ENCODE measurements at places on chromosomes 12 and 14.

DNA sequence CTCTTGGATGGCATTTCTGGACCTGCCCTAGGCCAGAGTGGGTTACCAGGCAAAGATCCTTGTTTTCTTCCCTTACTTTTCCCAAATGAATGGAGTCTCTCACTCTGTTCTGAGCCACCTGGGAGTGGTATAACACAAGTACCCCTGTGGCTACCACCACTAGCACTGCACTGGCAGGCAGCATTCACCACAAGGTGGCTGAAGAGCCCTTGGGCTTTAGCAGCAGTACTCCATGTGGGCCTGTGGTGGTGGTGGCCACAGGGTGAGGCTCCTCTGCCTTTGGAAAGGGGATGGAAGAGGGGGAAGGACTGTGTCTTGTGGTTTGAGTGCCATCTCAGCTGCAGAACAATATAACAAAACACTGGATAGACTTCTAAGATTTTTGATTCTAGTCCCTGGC is 38.1 kb upstream of the LMNTD1 start:
- no peak for DNase-seq

DNA sequence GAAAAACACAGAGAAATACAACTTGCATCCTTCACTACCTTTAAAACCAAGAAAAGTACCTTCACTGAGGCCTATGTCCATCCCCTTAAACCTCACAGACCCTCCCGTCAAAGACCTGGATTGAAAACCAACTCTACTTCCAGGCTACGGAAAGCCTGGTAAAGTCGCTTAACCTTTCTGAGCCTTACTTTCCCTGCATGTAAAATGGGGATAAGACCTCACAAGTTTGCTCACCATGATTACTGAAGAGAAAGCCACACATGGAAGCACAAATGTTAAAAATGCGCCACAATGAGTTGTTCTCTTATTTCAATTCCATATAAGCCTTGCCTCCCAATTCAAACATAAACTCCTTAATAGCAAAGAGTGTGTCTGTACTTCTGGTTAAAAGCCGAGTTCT is 8.4 kb downstream of the ACTN1 start:
- DNase-seq = no peak

- DNase-seq = no peak
Observed at GRCh38 chr12:81329085-81329484, 251.2 kb downstream of the ACSS3 start.

DNA sequence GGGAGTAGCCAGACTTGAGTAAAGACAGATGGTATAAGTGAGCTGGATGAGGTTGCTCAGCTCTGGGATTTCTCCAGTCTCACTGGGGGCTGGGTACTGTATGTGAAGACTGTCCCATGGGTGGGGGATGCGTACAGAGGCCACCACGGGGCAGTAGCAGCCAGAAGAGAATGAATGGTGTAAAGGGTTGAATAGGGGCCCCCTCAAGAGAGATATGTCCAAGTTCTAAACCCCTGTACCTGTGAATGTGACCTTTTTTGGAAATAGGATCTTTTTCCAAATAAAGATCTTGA is 21.8 kb upstream of the BCDIN3D start:
- no peak for DNase-seq

DNA sequence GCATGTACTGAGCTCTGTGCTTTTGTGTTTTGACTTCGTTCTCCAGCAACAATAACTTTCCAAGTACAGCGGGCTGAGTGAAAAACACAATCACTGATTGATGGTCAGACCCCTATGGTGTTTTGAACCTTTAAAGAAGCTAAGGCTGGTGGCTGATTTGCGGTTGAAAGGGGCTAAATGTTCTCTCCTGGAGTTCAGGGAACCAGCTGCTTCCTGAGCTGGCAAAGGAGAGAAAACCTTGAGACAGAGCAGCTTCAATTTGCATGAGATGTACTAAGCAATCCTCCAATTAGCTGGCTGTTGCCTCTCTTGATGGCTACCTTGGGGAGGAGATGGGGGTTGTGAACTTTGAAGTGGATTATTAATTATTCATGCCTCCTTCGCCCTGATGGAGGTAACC is 546.7 kb upstream of the SEL1L start:
- DNase-seq = no peak

DNA sequence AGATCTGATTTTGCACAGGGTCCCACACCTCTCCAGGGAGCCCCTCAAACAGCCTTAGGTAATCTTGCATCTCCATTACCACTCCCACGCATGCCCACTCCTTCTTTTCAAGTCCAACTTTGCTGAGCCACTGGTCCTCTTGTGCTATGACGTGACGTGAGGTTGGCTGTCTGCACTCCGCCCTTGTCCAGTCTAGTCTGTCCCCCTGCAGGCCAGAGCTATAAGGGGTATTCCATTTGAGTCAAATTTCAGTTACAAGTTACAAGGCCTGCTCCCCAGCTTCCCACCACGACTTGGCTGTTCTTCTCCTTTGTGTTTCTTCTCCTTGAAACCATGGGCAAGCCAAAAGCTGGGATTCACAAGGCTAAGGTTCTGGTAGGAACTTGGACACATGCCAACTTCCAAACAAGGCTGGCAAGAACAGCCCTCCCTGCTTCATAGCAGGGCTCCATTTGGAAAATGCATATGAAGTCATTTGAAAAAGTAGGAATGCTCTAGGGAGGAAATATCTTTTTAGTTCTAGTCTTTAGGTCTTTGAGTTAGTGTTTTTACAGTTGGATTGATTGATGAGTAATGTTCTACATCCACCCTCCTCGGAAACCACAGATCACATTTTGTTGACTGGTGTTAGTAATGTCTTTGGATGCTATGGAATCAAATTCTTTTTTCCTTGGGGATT is 49.1 kb downstream of the KCNA1 start:
- DNase-seq = no peak

DNA sequence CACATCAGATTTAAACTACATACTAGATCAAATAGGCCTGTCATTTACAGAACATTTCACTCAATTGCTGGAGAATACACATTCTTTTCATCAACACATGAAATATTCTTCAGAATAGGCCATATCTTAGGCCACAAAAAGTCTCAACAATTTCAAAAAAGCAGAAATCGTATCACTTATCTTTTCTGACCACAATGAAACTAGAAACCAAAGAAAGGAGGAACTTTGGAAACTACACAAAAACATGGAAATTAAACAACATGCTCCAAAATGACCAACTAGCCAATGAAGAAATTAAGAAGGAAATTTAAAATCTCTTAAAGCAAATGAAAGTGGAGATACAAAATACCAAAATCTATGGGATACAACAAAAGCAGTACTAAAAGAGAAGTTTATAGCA is 35.1 kb downstream of the PARP11 start:
- no peak for DNase-seq

- DNase-seq = no peak
Observed at GRCh38 chr14:23160924-23161522, 22.4 kb downstream of the SLC7A8 start.

GRCh38 chr12:92503971-92504593 is 198.7 kb upstream of the PLEKHG7 start:
- no peak for DNase-seq

DNA sequence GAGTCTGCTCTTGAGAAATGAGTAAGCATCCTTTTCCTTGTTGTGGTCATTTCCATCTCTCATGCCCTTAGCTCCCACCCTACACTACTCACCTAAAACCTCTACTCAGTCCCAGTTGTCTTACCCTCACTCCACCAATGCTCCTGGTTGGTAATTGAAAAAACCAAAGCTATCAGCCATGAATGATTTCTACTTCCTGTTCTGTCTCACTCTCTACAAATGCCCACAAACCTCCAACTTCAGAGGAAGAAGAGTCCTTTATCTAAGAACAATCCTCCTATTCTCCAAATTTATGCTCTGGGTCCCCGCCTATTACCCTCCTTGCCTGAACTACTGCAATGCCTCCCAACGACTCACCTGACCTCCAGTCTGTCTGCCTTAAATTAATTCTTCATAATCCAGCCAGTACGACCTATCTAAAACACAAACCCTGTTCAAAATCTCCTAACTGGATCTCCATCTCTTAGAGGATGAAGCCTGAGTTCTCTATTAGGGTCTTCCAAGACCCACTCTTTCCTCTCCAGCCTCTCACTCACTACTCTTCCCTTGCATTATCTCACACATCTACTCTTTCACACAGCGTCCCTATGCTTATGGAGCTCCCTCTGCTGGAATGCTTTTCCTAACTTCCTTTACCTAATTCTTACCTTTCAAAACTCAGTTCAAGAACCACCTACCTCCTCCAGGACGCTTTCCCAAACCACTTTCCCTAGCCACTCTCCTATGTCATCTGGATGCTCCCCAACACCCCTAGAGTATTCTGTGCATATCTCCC is 2.2 kb downstream of the DHRS1 start:
- DNase-seq = no peak

GRCh38 chr14:92635896-92636295 is 112.5 kb downstream of the LGMN start:
- DNase-seq = no peak

GRCh38 chr12:43221216-43221615 is 330.8 kb downstream of the ADAMTS20 start:
- no peak for DNase-seq

- DNase-seq = no peak
Observed at GRCh38 chr12:109589240-109589590, 15.6 kb downstream of the MVK start.

DNA sequence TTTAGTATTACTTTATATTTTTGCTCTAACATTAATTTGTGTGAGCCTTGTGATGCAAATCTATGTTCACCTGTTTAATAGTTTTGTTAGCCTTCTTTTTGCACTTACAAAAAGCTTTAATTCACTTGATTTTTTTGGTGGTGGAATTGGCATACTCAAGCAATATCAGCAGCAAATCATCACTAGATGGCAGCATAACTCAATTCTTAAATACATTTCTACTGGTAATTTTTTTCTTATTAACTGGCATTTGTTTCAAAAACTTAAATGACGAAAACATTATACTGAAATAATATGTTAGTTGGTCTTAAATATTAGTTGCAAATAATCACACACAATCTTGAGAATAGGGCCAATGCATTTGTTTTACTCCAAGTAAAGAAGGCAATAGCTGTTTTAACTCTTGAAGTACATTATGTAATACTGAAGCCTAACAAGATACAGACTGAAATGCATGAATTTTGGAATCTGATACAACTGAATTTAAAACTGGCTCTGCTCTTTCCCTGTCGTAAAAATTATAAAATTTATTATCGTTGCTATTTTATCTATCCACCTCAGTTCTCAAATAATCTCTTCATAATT is 151.5 kb downstream of the ATXN7L3B start:
- DNase-seq = peak; percentile 11

DNA sequence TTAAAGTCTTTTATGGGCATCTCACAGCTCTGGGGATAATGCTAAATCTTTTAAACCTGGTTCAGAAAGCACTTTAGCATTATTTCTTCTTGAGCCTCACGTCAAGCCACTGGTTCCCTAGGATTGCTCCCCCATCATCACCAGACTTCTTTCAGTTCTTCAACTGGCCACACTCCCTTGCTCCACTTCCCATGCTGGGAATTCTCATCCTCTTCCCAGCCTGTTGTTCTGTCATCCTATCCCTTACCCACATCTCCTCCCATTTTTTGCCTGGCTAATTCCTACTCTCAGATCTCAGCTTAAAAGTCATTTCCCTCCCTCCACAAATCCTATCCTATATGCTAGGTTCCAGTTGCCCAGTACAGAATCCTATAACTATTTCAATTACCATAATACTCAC is 14.4 kb downstream of the FERMT2 start:
- DNase-seq = no peak

- no peak for DNase-seq
Observed at GRCh38 chr14:80427101-80427500, 215.8 kb upstream of the DIO2 start.

GRCh38 chr14:99475179-99475578 is 5.5 kb downstream of the SETD3 start:
- DNase-seq = no peak

GRCh38 chr12:1093166-1093751 is 102.2 kb downstream of the ERC1 start:
- DNase-seq = peak; percentile 25

GRCh38 chr12:107092669-107093416 is 506 bp downstream of the CRY1 start:
- no peak for DNase-seq

GRCh38 chr12:1876086-1876485 is 42.4 kb downstream of the CACNA2D4 start:
- DNase-seq = no peak
